ENCODE measurements at places on chromosomes 5 and 9. TPM values are rescaled to one million over a fixed set of nuclear protein-coding genes. Genes with fewer than 3 reads are reported as not detected.

Gene CLIC3
- 1.9 TPM for total RNA-seq

Gene SLC34A3
- not detected for total RNA-seq

Gene PLPPR1
- not detected for total RNA-seq

Gene CDH9
- total RNA-seq = not detected

Gene TAF11L10
- not detected for total RNA-seq

Gene ITGA2
- 54.2 TPM for total RNA-seq

Gene PCDHAC2
- 1.1 TPM for total RNA-seq

Gene CEL
- 0.60 TPM for total RNA-seq

Gene GAS1
- total RNA-seq = 0.65 TPM

Gene RRAGA
- 22.2 TPM for total RNA-seq
